ENCODE measurements at places on chromosomes 4 and X.

DNA sequence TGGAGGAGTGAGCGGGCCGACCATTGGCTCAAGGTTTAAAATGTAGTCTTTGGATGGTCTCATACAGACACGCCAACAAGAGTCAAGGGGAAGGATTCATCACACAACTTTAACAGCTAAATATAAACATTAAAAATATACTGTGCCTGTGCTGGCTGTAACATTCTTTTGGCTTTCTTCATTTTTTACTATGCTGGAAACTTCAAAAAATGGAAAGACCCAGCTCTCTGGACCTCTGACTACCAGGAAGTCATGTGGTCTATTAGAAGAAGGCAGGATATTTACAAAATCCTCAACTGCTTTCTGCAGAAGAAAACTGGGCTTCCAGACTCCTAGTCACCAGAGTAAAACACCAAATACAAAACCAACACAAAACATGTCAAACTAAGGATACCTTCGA is 49.8 kb upstream of the KLF3 start:
- DNase-seq, result no peak

DNA sequence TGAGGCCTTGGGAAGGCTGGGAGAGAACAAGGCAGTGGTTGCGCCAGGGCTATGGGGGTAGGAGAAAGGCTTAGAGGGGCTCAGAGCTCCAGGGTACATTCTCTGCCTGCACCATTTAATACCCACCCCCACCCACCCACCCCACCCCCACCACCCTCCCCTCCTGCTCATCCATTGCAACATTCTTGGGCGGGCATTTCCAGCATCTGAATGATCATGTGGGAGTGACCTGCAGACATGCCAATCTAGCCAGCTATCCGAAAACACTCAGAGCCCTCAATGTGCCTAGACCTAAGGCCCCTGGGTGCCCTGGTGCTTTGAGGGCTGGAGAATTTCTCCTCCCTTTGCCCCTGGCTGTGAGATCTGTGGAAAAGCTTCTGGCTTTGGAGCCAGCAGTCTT is 3.1 kb downstream of the SLC34A2 start:
- DNase-seq, result no peak

GRCh38 chr4:158833602-158834001 is 64.8 kb downstream of the FNIP2 start:
- DNase-seq, result no peak

- no peak for DNase-seq
These were observed at the start of gene ARSH for GRCh38 chrX:3006495-3006894. Gene ARSH (plus strand): TSS chrX:3006546. CDS start chrX:3006613, 67 bp downstream.

DNA sequence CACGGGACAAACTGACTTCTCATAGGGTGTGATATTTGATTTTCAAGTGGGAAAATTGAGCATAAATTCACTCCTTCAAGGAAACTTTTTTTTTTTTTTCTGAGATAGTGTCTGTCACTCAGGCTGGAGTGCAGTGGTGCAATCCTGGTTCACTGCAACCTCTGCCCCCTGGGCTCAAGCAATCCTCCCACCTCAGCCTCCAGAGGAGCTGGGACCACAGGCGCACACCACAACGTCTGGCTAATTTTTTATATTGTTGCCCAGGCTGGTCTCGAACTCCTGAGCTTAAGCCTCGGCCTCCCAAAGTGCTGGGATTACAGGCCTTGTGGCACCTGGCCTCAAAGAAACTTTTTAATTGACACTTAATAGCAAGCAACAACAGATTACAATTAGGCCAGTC is 13.8 kb downstream of the CLDN34 start:
- no peak for DNase-seq

GRCh38 chr4:89275587-89275986 is 32.0 kb downstream of the GPRIN3 start:
- DNase-seq, result no peak

- DNase-seq, result no peak
These were observed 106.7 kb downstream of the SPATA18 start for GRCh38 chr4:52157641-52158316.

DNA sequence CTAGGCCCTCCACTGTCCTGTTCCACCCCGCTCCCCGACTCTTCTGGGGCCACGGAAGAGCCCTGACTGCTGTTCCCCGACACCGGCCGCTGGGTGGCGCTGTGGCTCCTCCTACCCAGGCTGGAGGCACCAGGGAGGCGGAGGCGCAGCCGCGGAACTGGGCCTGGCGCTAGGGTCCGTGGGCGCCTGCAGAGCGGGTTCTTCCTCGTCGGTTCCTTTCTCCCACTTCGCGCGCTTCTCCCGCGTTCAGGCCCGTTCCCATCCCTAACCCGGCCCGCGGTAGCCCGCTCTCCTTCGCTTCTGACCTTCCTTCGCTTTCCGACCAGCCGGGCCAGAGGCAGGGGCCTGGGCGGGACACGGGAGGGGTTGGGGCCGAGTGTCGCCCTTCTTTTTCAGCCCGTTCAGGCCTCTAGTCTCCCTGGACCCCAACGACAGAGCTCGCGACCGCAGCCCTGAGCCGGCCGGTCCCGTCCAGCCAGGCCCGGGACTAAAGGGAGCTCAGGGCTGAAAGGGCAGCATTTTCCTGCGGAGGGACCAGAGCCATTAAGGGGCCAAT is 34.3 kb downstream of the NALF2 start:
- peak; percentile 35 for DNase-seq

GRCh38 chr4:155712846-155713245 is 46.0 kb upstream of the GUCY1B1 start:
- DNase-seq, result no peak

DNA sequence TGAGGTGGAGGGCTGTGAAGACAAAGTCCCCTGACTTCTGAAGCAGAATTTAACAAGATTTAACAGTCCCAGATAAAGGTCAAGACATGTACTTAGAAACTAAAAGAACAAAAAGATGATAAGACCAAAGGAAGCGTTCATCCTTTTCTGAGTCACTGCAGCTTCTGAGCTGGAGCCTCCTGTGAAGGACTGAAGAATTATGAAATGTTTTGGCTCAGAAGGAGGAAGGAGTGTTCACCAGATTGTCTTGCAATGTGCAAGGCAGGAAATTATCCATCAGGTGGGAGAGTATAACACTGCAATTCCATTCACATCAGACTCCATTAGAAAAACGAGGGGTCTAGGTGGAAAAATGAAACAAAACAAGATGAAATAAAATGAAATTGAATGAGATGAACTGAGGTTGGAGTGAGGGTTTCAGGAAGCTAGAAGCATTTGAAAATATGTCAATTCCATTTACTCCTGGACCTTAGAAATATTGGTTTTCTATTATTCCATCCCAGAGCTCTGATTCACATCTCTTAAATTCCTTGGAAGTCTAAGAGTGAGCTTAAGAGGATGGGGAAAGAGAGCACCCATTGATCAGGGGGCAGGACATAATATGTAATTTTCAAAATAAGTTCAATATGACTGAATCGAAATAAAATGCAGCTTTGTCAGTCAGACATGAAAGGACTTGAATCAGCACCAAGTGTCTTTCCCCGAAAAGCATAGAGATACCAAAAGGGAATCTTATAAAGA is 186.1 kb upstream of the LNX1 start:
- no peak for DNase-seq

DNA sequence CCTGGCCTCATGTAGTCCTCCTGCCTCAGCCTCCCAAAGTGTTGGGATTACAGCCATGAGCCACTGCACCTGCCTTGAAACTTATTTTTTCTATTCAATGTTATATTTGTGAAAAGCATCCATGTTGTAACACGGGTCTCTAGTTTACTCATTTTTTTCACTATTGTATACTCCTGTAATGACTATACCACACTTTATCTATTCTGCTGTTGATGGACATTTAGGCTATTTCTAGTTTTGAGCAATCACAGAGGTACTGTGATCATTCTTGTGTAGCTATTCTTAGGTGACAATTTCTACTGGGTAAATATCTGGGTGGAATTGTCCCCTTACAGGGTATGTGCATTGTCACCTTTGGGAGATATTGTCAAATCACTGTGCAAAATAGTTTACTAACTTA is 3.6 kb downstream of the DRP2 start:
- DNase-seq, result no peak

DNA sequence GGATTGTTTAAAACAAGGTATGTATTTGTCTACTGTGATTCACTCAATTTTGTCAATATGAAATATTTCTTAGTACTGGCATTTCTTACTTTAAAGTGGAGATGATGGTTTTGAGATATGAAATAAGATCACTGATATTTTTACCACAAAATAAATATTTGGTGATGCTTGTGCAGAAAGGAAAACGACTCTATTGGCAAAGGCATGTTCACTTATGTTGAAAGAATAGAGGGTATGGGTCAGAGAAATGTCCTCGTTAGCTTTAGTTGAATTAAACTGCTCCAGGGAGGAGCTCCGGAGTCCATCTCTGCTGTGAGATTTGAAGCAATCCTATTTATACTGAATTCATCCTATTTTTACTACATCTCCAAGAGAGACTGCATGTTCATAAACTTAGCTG is 84.2 kb downstream of the SH3BGRL start:
- DNase-seq, result no peak

DNA sequence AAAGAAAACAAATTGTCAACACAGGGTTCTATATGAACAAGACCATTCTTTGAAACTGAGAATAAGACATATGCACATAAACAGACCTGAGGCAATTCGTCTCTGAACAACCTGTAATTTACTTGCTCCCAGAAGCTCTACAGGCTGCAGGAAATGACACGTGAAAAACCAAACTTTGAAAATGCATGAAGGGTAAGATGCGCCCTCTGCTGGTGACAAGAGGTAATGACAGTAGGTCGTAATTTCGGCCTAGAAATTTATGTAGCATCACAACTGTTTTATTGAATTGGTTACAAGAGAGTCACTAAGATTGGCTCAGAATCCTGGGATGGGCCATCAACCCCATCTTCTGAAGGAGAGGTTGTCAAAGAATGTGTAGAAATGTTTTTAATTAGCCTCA is 276.5 kb downstream of the PPP4R3C start:
- DNase-seq, result peak; percentile 2

DNA sequence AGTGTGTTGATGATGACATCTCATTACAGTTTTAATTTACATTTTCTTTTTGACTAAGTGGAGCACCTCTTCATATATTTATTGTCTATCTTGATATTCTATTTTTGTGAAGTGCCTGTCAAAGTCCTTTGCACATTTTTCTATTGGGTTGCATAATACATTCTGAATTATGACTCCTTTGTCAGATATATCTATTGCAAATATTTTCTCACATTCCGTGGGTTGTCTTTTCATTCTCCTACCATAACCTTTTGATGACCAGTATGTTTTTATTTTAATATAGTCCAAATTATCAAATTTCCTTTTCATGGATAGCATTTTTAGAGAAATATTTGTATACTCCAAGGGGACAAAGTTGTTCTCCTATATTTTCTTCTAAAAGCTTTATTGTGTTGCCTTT is 126.4 kb downstream of the PJA1 start:
- no peak for DNase-seq

- no peak for DNase-seq
These were observed 63.3 kb upstream of the GAB1 start for GRCh38 chr4:143273160-143273917.

GRCh38 chr4:158739600-158739999 is 16.4 kb upstream of the PPID start:
- DNase-seq, result no peak

DNA sequence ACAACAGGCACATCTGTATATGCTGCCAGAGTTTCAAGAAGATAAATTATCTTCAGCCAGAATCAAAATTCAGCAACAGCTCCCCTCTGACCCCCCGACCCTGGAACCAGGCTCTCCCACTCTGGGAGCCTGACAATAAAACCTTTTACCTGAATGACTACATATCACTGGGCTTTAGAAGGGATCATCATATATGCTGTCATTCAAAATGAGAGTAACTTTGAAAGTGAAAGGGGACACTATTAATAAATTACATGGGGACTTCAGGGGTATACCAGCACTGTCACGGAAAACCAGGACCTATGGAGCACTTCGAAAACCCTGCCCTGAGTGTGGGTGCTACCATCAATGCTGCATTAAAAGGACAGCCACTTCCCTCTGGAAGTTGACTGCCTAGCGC is 26.2 kb downstream of the TSPAN5 start:
- DNase-seq, result no peak

DNA sequence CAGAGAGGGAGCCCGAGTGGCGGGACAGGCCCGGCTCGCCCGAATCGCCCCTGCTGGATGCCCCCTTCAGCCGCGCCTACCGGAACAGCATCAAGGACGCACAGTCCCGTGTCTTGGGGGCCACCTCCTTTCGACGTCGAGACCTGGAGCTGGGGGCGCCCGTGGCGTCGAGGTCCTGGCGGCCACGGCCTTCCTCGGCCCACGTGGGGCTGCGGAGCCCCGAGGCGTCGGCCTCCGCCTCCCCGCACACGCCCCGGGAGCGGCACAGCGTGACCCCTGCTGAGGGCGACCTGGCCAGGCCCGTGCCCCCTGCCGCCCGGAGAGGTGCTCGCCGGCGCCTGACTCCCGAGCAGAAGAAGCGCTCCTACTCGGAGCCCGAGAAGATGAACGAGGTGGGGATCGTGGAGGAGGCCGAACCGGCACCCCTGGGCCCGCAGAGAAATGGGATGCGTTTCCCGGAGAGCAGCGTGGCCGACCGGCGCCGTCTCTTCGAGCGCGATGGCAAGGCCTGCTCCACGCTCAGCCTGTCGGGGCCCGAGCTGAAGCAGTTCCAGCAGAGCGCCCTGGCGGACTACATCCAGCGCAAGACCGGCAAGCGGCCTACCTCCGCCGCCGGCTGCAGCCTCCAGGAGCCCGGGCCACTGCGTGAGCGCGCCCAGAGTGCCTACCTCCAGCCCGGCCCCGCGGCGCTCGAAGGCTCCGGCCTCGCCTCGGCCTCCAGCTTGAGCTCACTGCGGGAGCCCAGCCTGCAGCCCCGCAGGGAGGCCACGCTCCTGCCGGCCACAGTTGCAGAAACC is 156.9 kb downstream of the SOWAHB start:
- DNase-seq, result no peak

DNA sequence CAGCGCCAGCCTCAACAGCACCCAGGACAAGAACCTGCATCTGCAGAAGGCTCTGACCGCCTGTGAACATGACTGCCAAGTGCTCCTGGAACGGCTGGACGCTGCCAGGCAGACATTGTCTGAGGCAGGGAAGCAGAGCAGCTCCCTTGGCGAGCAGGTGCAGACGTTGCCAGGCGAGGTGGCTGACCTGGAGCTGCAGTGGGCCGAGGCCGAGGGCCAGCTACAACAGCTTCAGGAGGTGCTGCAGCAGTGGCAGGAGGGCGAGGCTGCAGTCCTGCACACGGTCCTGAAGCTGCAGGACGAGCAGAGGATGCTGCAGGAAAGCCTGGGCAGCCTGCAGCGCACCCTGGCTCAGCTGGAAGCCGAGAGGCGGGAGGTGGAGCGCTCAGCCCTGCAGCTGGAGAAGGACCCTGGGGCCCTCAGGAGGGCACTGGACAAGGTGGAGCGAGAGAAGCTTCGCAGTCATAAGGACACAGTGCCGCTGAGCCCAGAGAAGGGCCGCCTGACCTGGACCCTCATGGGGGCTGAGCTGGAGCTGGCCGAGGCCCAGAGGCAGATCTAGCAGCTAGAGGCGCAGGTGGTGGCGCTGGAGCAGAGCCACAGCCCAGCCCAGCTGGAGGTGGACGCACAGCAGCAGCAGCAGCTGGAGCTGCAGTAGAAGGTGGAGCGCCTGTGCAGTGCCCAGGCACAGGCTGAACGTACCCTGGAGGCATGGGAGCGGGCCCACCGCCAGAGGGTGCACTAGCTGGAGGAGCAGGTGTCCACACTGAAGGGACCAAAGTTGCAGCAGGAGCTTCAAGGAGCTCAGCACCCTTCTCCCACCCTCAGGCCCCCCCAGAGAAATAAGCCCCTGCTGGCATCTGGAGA is 16.4 kb downstream of the SMIM10L2A start:
- no peak for DNase-seq
